Endothelial cell of coronary artery (primary cell): ENCODE measurements at places on chromosomes 11 and 22. TPM values are rescaled to one million over a fixed set of nuclear protein-coding genes. Genes with fewer than 3 reads are reported as not detected.

The KCNQ1OT1 gene
- total RNA-seq, result 0.81 and 1.9 TPM in 2 replicates

The MMP11 gene
- 8.0 and 8.6 TPM in 2 replicates for total RNA-seq

The OR2AG2 gene
- total RNA-seq, result 0.09 and 0.18 TPM in 2 replicates

The GTSE1 gene
- total RNA-seq, result 3.6 and 8.3 TPM in 2 replicates

The RTN4RL2 gene
- under 0.01 TPM in 1 of 2 replicates, not detected in the other for total RNA-seq

The SLC37A2 gene
- total RNA-seq, result 0.28 and 0.36 TPM in 2 replicates

The XKR3 gene
- total RNA-seq, result not detected in 2 replicates

The C11orf86 gene
- total RNA-seq, result not detected in 2 replicates

The TRIM3 gene
- total RNA-seq, result 19.3 and 37.8 TPM in 2 replicates

The OR52N5 gene
- not detected in 2 replicates for total RNA-seq

The TMEM135 gene
- 10.0 and 14.9 TPM in 2 replicates for total RNA-seq

The PTPRCAP gene
- total RNA-seq, result 0.18 and 0.85 TPM in 2 replicates

The MRGPRX4 gene
- total RNA-seq, result not detected in 2 replicates
